ENCODE measurements at places on chromosomes 6 and 20.

GRCh38 chr20:59120919-59121318 lies 42.7 kb upstream of the ZNF831 start:
- DNase-seq = peak; percentile 30

DNA sequence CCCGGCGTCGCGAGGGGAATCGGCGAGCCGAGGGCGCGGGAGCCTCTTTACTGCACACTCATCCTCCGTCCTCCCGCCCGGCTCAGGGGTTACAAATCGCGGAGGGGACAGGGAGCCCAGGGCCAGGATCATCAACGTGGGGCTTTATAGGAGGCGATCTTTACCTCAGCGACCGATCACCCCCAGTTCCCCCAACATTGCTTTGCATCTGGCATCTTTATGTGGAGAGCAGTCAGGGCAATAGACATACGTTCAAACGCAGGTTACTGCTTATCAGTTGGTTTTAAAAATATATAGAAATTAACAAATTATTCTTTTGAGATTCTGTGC lies 634 bp downstream of the HSF2 start:
- peak; percentile 39 for DNase-seq

DNA sequence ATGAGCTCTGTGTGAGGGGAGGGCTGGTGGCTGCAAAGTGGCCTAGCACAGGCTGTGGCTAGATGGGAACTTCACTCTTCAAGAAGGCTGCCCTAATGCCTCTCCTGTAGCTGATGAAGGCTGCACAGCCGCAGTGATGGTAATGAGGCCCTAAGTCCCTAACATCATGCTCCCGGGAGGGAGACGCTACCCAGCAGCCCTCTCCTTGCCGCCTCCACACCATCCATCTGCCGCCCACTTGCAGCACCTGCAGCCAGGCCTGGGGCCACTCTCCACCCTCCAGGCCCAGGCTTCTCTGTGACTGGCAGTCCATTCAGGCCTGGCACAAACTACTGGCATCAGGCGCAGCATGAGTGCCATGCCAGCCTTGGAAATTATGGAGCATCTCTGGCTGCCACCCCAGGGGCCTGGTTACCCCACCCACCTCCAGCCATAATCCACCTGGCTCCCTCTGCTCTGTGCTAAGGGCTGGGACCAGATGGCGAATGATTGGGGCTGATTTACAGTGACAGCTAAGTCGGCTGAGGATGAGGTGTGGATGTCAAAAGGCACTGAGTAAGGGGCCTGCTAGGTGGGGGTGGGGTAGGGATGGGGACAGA lies 284.2 kb downstream of the LRFN2 start:
- DNase-seq = no peak

GRCh38 chr6:41073968-41074691 lies 1.4 kb downstream of the NFYA start:
- DNase-seq = no peak

- no peak for DNase-seq
Measured at GRCh38 chr20:54633374-54634355, 158.3 kb downstream of the DOK5 start.

GRCh38 chr6:21792177-21792576 lies 198.6 kb downstream of the SOX4 start:
- no peak for DNase-seq

GRCh38 chr20:43943725-43944124 lies 29.1 kb downstream of the TOX2 start:
- DNase-seq = no peak

- no peak for DNase-seq
Measured at GRCh38 chr6:18405477-18406293, 18.5 kb downstream of the RNF144B start.

DNA sequence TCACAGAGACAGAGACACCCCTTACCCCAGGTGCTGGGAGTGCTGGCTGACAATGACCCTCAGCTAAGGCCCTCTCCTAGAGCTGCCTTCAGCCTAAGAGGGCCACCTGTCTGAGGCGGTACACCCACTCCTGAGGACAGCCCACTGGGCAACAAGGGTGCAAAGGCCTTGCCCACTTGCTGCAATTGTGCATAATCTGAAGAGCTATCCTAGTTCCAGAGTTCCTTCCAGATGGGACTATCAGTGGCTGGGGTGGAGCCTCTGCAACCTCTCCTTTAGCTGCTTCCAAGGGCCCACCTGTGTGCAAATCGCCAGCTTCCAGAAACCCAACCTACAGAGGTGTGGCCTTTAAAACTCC lies 87.5 kb downstream of the PREX1 start:
- DNase-seq = no peak

Measured in activated CD4-positive, alpha-beta memory T cell treated with anti-CD3 and anti-CD28 coated beads for 36 hours (primary cell).